ENCODE measurements at places on chromosomes 7 and 10.

DNA sequence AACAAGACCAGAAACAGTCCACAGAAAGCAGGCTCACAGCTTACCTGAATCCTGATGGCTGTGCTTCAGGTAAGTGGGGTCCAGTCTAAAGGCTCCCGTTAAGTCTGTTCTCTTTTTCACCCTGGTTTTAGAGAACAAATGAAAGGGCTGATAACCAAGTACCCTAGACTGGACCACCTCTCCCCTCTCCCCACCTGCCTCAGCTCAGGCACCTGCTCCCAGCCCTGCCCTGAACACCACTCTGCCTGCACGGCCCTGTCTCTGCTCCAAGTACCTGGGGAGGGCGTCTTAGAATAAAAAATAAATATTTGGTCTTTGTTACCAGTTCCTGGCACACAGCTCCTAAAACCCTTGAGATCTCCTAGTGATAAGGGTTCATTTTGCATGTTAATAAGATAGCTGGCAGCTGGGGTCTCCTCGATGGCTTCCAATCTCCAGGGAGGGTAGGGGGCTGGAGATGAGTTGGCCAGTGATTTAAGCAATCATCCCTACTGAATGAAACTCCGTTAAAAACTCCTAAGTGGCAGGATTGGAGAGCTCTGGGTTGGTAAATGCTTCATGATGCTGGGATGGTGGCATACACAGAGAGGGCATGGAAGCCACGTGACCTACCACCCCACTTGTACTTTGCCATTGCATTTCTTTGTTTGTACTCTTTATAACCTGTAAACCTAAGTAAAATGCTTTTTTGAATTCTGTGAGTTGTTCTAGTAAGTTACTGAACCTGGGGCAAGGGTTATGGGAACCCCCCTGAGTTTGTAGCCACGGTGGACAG lies 29.8 kb upstream of the FIGNL1 start:
- DNase-seq, result no peak

GRCh38 chr10:16470747-16471146 lies 33.9 kb downstream of the PTER start:
- DNase-seq, result peak; percentile 24

- peak; percentile 31 for DNase-seq
Observed at GRCh38 chr7:144786522-144786921, 49.3 kb downstream of the TPK1 start.

DNA sequence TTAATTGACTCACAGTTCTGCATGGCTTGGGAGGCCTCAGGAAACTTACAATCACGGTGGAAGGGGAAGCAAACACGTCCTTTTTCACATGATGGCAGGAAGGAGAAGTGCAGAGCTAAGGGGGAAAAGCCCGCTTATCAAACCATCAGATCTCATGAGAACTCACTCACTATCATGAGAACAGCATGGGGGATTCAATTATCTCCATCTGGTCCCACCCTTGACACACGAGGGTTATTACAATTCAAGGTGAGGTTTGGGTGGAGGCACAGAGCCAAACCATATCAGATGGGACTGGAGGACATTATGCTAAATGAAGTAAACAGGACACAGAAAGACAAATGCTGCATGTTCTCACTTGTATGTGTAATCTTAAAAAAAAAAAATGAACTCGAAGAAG lies 141.4 kb upstream of the HABP2 start:
- no peak for DNase-seq

DNA sequence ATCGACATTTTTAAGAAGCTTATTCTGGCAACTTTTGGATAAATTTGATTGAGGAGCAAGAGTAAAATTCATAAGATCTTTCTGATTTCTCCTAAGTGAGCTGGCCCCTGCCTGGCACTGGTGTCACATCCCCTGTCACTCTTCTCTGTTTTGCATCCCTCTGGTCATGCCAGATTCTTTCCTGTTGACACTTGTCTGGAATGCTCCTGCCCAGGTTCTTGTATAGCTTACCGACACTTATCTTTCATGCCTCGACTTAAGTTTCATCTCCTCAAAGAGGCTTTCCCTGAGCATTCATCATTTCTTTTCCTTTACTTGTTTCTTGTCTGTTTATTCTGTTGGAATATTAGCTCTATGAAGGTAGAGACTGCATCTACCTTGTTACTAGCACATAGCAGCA lies 22.2 kb upstream of the AASS start:
- no peak for DNase-seq

DNA sequence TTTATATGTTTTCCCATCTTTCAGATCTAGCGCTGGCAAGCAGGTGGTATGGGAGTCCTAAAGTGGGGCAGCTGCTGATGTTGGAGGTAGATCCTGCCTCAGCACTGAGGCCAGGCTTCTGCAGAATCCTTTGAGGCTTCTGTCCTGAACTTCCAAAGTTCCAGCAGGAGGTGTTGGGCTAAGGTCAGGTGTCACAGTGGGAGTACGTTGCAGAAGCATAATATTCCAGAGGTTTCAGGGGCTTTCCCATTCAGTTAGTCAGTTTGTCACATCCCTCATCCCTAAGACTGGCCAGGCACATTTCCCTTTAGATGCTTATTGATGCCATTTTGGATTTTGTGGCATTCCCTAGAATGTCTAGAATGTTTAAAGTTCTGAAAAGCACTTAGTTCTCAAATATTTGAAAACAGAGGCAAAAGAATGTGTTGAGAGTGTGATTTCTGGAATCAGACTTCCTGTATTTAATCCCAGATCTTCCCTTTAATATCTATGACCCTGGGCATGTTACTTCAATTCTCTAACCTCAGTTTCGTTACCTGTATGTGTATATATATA lies 319.1 kb upstream of the PHYHIPL start:
- DNase-seq, result no peak
